ENCODE measurements at places on chromosomes 2 and 18.

DNA sequence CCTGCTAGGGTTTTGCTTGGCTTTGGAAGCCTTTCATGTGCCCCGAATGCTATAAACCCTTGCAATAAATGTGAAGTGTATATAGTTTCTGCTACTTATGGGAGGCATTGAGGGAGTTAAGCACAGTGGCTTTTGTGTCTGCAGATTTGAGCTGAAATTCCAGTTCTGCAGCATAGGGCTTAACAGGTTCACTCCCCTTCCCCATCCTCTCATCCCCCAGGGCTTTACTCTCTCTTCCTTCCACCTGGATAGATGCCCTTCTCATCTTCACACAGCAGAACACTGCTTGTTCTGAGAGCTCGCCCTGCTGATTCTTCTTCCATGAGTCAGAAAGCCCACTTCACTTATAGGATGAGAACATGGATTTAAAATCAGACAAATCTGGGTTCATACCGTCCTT lies 37.2 kb downstream of the SOX11 start:
- DNase-seq = no peak

GRCh38 chr18:24031318-24031717 lies 16.8 kb downstream of the TTC39C start:
- DNase-seq = no peak

DNA sequence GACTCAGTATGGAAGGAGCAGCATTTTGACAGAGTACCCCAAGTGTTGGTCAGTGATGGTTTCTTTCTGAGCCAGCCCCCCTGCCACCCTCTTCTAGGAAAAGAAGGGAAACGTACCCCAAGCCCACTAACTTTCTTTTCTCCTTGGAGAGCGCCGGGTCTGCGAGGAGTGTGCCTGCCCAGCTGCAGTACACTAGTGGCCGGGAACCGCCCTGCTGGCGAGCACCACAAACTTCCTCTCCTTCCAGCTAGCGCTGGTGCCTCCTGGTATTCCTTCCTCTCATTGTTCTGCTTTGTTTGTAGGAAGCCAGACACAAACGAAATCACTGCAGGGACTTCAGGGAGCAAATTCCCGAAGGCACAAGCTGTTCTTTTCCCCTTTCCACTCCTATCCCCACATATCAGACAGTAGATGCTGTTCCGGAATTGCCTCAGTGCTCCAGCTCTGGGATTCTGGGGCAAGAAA lies 1.8 kb downstream of the CCDC85A start:
- no peak for DNase-seq

DNA sequence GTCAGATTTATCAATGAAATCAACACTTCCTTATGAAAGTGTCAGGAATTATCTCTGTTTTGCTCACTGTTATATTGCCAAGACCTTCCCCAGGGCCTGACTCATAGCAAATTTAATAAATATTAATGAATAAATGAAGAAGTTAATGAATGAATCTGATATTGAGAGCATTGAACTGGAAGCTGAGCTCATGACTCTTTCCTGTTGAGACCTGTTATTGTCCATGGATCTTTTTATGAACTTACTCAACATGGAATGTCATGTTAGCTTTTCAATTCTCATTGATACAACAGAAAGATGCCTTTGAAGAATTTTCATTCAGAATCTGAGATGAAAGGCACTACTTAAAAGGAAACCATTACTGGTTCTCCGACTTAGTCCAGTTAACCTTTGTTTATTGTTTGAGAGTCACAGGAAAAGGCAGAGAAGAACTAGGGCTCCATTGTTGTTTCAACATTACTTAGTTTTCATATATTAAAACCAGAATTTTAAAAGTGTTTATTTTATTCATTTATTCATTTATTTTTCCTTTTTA lies 90.4 kb upstream of the UNC80 start:
- no peak for DNase-seq

GRCh38 chr2:150063432-150063889 lies 424.0 kb downstream of the RND3 start:
- no peak for DNase-seq

GRCh38 chr2:148968776-148969319 lies 69.7 kb upstream of the LYPD6B start:
- DNase-seq = no peak

DNA sequence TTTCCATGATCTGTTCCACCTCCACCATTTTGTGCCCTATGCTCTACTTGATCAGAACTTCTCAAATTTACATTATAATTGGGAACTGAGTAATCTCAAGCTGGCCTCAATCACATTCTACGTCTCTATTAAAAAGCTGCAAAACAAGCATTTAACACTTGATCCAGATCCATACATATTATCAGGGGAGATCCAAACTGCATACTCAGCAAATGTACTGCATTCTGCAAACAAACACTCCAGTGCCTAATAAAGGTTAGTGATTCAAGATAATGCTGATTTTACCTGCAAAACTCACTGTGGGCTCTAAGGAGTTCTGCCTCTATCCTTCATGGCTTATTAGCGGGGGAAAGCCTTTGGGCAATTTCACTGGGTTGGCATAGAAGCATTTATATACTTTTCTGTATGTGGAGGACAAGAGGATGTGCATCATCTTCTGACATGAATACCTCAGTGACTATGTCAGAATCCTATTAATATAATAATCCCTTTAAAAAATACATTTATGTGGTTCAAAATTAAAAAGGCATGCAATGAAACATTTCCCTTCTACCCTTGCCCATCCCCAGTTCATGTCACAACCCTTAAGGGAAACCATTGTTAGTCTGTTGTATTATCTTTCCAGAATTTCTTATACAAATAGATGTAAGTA lies 40.2 kb downstream of the GALNT14 start:
- DNase-seq = no peak

DNA sequence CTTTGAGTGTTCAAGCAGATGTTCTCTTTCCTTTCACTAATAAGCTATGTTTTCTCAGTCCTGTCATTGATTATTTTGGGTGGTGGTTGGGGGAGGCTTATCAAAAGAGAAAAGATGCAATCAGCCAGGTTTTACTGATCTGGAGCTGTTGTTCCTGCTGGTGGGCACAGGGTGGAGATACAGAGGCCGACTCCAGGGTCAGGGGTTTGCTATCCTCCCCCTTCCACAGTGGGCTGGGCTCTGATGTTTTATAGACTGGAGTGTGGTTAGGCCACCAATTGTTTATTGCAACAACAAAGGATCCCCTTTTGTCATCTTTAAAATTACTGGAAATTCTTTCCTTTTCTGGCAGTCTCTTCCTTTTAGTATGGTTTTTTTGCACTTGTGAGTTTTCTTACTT lies 120.5 kb downstream of the TANC1 start:
- no peak for DNase-seq

GRCh38 chr18:25262920-25263319 lies 89.0 kb downstream of the ZNF521 start:
- DNase-seq = no peak

GRCh38 chr2:101892377-101892776 lies 99.4 kb upstream of the IL1R2 start:
- DNase-seq = no peak

Data from omental fat pad (tissue), 4 donors.